ENCODE measurements at places on chromosomes 5 and 9. TPM values are rescaled to one million over a fixed set of nuclear protein-coding genes. Genes with fewer than 3 reads are reported as not detected.

DNA sequence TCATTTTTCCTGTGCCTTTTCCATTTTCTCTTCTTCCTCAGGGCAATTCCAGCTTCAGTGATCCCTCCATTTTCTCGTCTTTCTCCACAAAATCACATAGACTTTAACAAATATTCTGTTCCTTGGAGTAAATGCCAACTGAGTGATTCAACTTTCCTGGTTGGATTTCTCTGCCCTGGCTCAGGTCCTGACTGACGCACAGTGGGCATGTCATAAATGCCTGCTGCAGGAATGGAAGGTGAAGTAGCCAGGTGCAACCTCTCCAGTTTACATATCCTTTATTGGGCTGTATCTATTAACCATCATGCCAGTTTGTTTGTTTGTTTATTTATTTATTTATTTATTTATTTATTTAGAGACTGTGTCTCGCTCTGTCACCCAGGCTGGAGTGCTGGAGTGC is 95.1 kb downstream of the MEF2C start:
- no peaks in the 10 kb centered on the region for H3K36me3 ChIP-seq
- H3K4me1 ChIP-seq = no peaks in the 10 kb centered on the region
- no peak overlapping the region for H3K4me3 ChIP-seq

Gene ACSL6
- polyA plus RNA-seq = 3.4 TPM

DNA sequence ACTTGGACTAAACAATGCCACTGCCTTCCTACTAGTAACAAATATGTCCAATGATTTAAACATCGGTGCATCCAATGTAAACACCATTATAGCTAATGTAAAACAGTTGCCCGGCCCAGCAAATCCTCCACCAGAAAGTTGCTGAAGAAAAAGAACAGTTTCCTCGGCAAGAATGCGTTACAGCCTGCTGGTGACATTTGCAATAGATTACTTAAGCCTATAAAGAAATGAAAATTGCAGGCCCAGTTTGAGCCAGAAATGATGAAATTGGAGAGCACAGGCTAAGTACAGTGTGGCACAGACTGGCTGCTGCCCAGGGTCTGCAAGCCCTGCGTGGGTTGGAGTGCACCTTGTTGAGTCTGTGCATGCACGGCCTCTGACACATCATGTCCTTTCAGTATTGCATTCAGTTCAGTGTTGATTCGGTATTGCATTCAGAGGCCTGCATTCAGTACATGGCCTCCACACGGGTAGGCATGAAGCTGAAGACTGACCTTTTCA is 406.0 kb upstream of the KLF4 start:
- no peak overlapping the region for H3K4me3 ChIP-seq
- DNase-seq = no peak
- no peaks in the 10 kb centered on the region for H3K36me3 ChIP-seq
- H3K27ac ChIP-seq = no peak overlapping the region
- no peaks in the 10 kb centered on the region for H3K4me1 ChIP-seq

- H3K27me3 ChIP-seq = no peaks in the 10 kb centered on the region
- DNase-seq = no peak
- no peak overlapping the region for H3K27ac ChIP-seq
- H3K36me3 ChIP-seq = no peaks in the 10 kb centered on the region
- H3K4me1 ChIP-seq = no peaks in the 10 kb centered on the region
Measured at GRCh38 chr9:92185681-92186080, 70.5 kb upstream of the SPTLC1 start.

DNA sequence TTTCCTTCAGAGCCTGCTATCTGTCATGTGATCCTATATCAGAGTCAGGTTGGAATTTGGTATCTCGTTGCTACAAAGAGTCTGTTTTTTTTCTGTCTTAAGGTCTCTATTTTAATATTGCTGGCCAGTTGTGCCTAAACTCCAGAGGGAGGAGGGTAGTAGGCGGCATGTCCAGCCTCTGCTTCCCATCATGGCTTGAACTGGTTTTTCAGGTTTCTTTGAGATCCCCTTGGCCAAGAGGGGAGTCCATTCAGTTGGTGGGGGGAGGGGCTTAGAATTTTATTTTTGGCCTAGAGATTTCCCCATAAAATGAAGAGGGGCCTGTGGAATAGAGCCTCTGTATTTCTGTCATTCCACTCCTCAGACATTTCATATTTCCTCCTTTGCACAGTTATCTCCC is 15.4 kb upstream of the ZNF354C start:
- no peak for DNase-seq
- H3K27ac ChIP-seq = no peak overlapping the region
- H3K27me3 ChIP-seq = no peaks in the 10 kb centered on the region
- H3K4me3 ChIP-seq = no peak overlapping the region

DNA sequence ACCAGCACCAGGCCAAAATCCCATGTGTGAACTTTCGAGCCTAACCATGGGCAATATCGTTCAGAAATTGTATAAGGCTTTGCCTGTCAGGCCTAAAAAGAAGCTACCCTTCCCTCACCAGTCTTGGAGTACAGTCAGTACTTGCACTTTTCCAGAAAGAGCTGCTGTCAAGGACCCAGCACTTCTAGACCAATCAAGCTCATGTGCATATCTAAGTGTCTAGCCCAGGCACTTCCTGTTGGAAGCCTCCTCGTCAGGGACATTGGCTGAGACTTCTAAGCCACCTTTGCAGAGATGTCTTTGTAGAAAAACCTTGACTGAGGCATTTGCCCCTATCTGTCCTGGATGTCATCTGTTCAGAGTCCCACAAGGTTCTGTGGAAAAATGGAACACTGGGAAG is 1930.5 kb downstream of the EFNA5 start:
- H3K4me1 ChIP-seq = no peaks in the 10 kb centered on the region
- H3K36me3 ChIP-seq = no peaks in the 10 kb centered on the region
- H3K4me3 ChIP-seq = no peak overlapping the region
- H3K27ac ChIP-seq = no peak overlapping the region
- H3K27me3 ChIP-seq = no peaks in the 10 kb centered on the region

Gene ADRB2
- 0.77 TPM for polyA plus RNA-seq

Gene CDO1
- 47.1 TPM for polyA plus RNA-seq

DNA sequence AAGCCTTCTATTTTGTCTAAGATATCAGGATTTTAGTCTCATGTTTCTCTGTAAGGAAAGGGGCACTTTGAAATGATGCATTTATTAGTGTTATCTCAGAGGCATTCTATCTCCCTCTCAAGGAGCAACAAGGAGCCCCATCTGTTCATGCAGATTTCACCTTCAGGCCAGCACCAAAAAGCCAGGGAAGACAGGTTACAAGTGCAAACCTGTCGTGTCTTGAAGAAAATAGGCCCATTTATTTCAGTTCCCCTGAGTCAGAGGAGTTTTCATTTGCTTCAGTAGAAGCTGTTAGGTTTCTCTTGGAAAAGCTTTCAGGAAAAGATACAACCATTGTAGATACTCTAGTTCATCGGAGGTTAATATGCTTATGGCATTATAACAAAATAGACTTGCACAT is 97.2 kb downstream of the SPOCK1 start:
- no peak for DNase-seq
- H3K4me3 ChIP-seq = no peak overlapping the region
- no peaks in the 10 kb centered on the region for H3K4me1 ChIP-seq
- H3K27me3 ChIP-seq = no peaks in the 10 kb centered on the region

GRCh38 chr9:80467632-80468031 is 895.9 kb downstream of the TLE4 start:
- H3K27ac ChIP-seq = no peak overlapping the region
- H3K4me1 ChIP-seq = no peaks in the 10 kb centered on the region
- no peaks in the 10 kb centered on the region for H3K36me3 ChIP-seq
- no peak for DNase-seq

Gene CKMT2
- 5.0 TPM for polyA plus RNA-seq

Gene NUTM2G
- polyA plus RNA-seq = 0.42 TPM

Data from H1 (cell line).